ENCODE measurements at places on chromosomes 3 and 15.

DNA sequence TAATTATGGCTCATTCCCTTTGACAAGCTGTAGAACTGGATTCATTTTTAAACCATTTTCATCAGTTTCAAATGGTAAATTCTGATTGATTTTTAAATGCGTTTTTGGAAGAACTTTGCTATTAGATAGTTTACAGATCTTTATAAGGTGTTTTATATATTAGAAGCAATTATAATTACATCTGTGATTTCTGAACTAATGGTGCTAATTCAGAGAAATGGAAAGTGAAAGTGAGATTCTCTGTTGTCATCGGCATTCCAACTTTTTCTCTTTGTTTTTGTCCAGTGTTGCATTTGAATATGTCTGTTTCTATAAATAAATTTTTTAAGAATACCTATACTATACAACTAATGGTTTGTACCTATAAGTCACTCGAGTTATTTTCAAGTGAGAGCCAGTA lies 62.7 kb downstream of the PXYLP1 start:
- no peak for DNase-seq

DNA sequence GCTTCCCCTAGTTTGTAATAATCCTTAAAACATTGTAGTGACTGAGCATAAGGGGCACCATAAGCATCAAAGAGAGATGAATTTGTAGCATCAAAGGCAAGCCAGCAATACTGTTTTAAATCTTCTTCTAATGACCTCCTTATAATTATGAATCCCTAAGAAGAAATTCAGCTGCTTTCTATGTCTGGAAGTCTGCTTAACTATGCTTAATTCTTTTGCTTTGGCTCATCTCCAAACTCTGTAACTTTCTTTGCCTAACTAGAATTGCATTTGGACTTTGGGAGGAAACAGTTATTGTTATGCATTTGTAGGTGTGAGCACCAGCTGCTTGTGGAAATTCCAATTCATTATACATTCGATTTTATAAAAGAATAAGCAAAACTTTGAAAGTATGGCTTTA lies 117.7 kb upstream of the SPATA16 start:
- DNase-seq, result no peak

- DNase-seq, result peak; percentile 76
Measured at GRCh38 chr3:194577986-194578905, 55.0 kb downstream of the TMEM44 start.

DNA sequence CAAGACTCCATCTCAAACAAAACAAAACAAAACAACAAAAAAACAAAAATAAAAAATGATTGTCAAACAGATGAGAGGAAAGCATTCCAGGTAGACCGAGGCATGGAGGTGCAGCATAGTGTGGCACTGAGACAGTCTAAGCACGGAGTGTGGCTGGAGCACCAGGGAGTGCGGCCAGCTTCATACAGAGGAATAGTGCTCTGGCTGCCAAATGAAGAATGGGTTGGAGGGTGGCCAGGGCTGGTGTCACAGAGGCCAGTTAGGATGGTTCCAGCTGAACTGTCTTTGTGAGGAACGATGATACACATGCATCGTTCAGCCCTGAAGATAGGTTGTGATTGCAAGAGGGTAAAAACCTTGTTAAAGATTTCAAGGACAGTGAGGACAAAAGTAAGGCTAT lies 28.3 kb downstream of the MITF start:
- no peak for DNase-seq

GRCh38 chr3:130091958-130092357 lies 10.3 kb downstream of the ALG1L2 start:
- no peak for DNase-seq

DNA sequence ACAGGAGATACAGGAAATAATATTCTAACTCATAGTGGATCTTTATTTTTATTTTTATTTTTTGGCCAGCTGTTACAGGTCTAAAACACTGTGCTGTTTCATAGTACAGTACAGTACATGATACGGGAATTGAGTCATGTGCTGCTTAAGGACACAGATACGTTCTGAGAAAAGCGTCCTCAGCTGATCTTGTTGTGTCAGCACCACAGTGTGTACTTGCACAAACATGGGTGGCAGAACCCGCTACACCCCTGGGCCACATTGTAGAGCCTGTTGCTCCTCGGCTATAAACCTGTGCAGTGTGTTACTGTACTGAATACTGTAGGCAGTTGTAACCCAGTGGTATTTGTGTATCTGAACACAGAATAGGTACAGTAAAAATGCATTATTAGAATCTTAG lies 183.4 kb downstream of the OR4M2 start:
- peak; percentile 79 for DNase-seq

DNA sequence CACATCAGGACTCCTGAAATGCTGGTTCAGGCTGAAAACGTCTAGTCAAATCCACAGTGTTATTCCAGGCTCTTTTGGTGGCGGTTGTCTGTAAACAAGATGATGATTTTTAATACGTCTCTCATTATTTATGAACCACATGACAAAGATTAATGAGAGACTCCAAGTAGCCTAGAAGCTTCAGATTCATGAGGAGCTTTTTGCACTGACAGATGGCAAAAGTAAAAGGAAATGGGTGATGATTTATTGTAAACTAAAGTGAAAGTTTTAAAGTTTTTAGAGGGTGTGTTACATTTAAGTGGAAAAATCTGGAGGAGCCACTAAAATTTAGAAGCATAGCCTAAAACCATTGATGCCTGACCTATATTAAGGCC lies 77.0 kb downstream of the BBX start:
- DNase-seq, result no peak

GRCh38 chr3:167228135-167228534 lies 152.0 kb downstream of the ZBBX start:
- DNase-seq, result no peak

DNA sequence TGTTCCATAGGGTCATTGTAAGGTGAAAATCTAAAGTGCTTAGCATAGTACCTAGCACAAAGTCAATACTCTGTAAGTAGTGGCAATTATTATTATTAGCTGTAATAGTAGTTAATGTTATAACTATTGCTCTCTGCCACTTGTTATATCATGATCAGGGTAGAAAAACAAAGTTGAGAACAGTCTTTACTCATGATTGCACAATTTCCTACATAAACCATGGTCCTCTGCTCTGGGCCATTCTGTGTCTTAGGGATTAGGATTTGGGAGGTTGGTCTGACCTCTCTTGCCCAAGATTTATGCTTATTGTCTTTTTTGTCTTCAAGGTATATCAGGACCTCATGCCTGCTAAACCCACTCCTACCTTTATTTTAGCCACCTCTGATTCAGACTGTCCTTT lies 4.3 kb upstream of the LRRC58 start:
- no peak for DNase-seq

DNA sequence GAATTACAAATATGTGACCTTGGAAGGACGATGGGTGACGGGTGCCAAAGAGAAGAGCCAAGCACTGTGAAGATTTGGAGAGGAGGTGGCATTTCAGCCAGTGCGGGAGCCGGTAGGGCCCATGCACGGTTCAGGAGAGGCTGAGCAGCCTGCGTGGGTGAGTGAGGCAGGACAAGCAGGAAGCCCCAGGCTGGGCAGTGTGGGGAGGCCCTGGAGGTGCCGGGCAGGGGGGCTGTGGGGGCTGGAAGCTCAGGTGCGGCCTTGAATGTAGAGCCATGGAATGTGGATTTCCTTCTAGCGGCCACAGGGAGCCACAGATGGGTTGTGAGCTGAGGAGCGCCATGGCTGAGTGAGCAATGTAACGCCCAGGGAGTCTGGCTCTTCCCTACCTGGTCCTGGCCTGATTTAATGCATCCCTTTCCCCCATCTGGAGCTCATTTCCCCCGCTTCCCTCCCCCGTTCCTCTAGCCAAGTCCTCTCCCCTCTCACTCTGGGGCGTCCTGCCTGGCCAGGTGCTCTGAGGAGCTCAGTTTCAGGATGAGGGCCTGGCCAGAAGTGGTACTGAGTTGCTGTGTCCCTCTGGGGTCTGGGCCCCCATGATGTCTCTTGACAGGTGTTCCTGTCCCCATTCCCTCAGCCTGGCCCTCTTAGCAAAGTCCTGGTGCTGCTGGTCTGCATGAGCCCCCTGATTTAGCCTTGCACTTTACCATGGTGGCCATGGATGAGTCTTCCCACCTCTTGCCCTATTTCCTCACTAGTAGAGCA lies 41.8 kb upstream of the IQSEC1 start:
- peak; percentile 52 for DNase-seq

GRCh38 chr15:62951481-62951880 lies 91.1 kb upstream of the TPM1 start:
- DNase-seq, result no peak
